ENCODE measurements at places on chromosomes 2 and 18.
A peak's percentile ranks its signal among the peaks of the same experiment; 100 is the strongest.

DNA sequence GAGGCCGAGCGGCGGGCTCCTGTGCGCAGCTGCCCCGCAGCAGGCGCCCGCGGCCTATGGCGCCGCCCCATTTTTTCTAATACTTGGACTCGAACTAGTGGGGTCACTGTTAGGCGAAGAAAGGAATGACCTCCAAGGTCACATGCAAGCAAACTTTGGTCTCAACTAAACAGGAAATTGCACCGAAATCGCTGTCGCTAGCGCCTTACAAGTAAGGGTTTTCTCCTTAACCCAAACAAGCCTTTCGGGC lies 339 bp downstream of the ACAA2 start:
- DNase-seq: peak; percentile 70
- H3K27me3 ChIP-seq: no peaks in the 10 kb centered on the region
- H3K4me3 ChIP-seq: peak overlapping the region; percentile 49
- H3K27ac ChIP-seq: peak overlapping the region; percentile 91
- H3K36me3 ChIP-seq: no peaks in the 10 kb centered on the region
- peaks cover 2% of the 10 kb centered on the region for H3K4me1 ChIP-seq

GRCh38 chr18:34624551-34624950 lies 85.5 kb upstream of the DTNA start:
- H3K27ac ChIP-seq: no peak overlapping the region
- peaks cover 7% of the 10 kb centered on the region for H3K4me1 ChIP-seq
- no peaks in the 10 kb centered on the region for H3K36me3 ChIP-seq
- no peaks in the 10 kb centered on the region for H3K27me3 ChIP-seq

DNA sequence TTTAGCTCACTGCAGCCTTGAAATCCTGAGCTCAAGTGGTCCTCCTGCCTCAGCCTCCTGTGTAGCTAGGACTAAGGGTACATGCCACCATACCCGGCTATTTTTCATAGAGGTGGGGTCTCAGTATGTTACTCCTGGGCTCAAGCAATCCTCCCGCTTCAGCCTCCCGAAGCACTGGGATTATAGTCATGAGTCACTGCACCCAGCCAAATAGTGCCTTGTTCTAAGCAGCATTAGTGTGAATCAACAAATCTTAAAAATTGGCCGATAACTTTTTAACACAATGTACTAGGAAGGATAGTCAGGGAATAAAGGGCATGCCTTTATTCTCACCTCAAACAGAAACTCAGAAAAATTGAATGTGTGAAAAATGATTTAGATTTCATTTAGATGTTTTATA lies 51.6 kb downstream of the XRCC5 start:
- H3K27ac ChIP-seq: no peak overlapping the region
- H3K36me3 ChIP-seq: peaks cover 17% of the 10 kb centered on the region
- no peaks in the 10 kb centered on the region for H3K4me1 ChIP-seq

- no peak overlapping the region for H3K27ac ChIP-seq
- peak; percentile 46 for DNase-seq
- H3K4me1 ChIP-seq: no peaks in the 10 kb centered on the region
These were observed 109.7 kb downstream of the ERBB4 start for GRCh38 chr2:212428681-212429478.

DNA sequence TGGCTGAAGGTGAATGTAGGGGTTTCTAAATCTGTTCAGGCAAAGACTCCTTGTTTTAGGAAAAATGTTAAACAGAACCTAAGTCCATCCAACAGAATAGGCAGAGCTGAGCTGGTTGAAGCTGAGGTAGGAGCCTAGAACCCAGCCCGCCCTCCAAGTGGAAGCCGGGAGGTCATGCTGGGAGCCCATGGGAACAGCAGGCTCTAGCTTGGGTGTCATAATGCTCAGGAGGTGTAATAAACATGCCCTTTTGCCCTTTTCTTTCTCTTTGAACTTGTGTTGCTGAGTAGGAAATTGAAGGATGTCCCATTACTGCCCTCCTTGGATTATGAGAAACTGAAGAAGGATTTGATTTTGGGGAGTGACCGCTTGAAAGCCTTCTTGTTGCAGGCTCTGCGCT lies 60.3 kb downstream of the ARMC9 start:
- H3K36me3 ChIP-seq: peaks cover 2% of the 10 kb centered on the region
- no peak for DNase-seq
- H3K4me3 ChIP-seq: no peak overlapping the region
- H3K27me3 ChIP-seq: no peaks in the 10 kb centered on the region

- peaks cover 2% of the 10 kb centered on the region for H3K4me1 ChIP-seq
- H3K36me3 ChIP-seq: no peaks in the 10 kb centered on the region
- no peaks in the 10 kb centered on the region for H3K27me3 ChIP-seq
- no peak overlapping the region for H3K4me3 ChIP-seq
- DNase-seq: no peak
These were observed 78.6 kb upstream of the MAP3K20 start for GRCh38 chr2:172997031-172997430.

- H3K4me1 ChIP-seq: no peaks in the 10 kb centered on the region
- DNase-seq: no peak
- H3K4me3 ChIP-seq: no peak overlapping the region
These were observed 26.8 kb downstream of the FAM178B start for GRCh38 chr2:96959406-96960110.

DNA sequence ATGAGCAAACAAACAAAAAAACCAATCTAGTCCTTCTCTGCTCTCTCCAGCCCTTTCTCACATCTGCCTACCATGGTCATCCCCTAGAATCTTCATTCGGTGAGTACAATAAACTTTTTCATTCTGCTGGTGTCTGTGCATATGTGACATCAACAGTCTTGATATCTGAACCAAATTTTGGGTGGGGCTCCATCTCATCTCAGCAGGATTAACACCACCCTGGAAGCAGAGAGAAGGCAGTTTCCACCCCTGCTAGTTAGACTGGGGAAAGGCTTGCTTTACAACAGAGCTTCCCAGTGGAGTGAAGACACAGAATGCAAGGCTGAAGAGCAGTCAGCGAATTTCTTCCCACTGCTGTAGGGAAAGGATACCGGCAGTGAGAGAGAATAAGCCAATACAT lies 116.9 kb downstream of the TMEM131 start:
- no peak overlapping the region for H3K27ac ChIP-seq
- H3K27me3 ChIP-seq: no peaks in the 10 kb centered on the region
- DNase-seq: no peak
- H3K36me3 ChIP-seq: no peaks in the 10 kb centered on the region
- no peak overlapping the region for H3K4me3 ChIP-seq

- no peaks in the 10 kb centered on the region for H3K4me1 ChIP-seq
- H3K4me3 ChIP-seq: no peak overlapping the region
- peak; percentile 91 for DNase-seq
These were observed 2.4 kb upstream of the PROC start for GRCh38 chr2:127415593-127416505.

DNA sequence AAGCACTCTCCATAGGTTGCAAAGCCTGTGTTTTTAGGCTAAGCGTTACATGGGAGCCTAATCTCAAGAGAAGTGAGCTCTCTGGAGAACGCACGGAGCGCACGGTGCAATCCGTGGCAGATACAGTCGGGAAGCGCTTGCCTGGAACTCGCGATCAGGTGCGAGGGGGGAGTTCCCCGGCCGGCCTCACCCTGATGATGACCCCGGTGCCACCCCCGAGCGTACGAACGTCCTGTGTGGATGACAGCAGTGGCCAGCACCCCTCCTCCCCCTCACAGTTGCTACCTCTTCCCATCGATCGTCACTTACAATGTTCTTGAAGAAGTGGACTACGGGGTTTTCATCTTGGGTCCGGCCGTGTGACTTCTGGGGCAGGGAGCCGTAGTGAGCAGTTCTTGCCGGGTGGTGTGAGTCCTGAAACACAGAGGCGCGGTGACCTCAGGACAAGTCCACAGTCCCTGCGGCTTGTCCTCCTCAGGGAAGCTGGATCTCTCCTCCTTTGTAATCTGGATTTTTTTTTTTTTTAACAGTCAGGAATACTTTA lies 142.9 kb downstream of the MBP start:
- H3K4me3 ChIP-seq: no peak overlapping the region
- no peaks in the 10 kb centered on the region for H3K27me3 ChIP-seq
- H3K27ac ChIP-seq: no peak overlapping the region
- H3K4me1 ChIP-seq: no peaks in the 10 kb centered on the region

GRCh38 chr18:6561016-6561415 lies 146.3 kb upstream of the L3MBTL4 start:
- H3K27me3 ChIP-seq: no peaks in the 10 kb centered on the region
- H3K4me1 ChIP-seq: peaks cover 3% of the 10 kb centered on the region
- no peak overlapping the region for H3K4me3 ChIP-seq
- DNase-seq: peak; percentile 54

- DNase-seq: peak; percentile 23
- H3K4me3 ChIP-seq: no peak overlapping the region
- H3K4me1 ChIP-seq: no peaks in the 10 kb centered on the region
- no peaks in the 10 kb centered on the region for H3K27me3 ChIP-seq
- no peaks in the 10 kb centered on the region for H3K36me3 ChIP-seq
These were observed 129.3 kb downstream of the EXOC6B start for GRCh38 chr2:72696559-72696958.
